ENCODE measurements at places on chromosomes 16 and 17.
A peak's percentile ranks its signal among the peaks of the same experiment; 100 is the strongest.

GRCh38 chr16:79195938-79196337 lies 404.6 kb downstream of the MAF start:
- no peak for DNase-seq

DNA sequence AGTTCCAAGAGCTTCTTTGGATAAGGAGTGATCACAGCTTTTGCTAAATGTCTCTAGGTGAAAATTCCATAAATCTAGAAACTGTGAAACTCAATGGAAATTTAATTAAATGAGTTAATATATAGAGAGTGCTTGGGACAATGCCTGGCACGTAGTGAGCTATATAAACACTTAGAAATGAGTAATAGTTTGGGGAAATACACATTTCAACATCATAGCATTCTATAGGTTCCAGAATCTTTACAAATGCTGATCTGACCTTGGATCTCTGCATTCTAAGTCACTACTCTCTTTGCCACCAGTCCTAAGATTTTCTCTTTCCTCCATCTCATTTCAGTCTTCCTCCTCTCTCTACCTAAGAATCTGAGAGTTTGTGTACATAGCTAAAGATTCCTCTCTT lies 175.6 kb downstream of the SOX9 start:
- no peak for DNase-seq

DNA sequence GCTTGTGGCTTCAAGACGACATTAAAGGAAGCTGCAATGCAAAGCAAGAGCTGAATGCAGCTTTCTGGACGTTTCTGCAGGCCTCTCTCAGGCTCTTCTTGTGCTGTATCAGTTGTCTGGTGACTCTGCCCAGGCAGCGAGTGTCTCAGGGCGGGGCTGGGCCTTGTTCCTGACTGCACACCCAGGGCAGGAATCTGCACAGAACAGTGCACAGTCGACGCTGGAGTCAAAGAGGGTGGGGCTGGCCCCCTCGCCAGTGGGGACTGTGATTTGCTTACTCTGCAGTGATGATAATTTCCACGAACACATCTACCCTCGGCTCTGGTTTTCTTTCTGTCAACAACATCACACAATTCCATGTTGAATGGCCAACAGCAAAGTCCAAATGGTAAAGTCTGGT lies 60.7 kb downstream of the IRF8 start:
- DNase-seq, result no peak

- peak; percentile 60 for DNase-seq
These were observed 157.4 kb upstream of the CHMP6 start for GRCh38 chr17:80833952-80834892.

- no peak for DNase-seq
These were observed 26.6 kb downstream of the STH start for GRCh38 chr17:46025510-46026165.

DNA sequence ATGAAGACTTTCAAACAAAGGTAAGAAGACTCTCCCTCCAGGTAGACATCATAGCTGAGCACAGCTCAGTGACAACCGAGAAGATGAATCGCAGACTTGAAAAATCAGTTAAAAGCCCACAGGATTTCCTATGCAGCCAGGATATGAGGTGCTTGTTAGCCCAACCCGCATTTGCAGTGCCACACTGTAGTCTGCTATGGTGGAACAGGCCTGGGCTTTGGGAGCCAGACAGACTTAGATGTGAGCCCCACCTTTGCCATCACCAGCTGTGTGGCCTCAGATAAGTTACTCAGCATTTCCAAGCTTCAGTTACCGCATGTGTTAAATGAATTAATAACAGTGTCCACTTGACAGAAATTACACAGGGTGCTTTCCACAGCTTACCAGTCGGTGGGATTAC lies 204.4 kb upstream of the HS3ST3A1 start:
- DNase-seq, result no peak

- DNase-seq, result no peak
These were observed 67.6 kb downstream of the KPNA2 start for GRCh38 chr17:68103148-68103547.

GRCh38 chr17:5638596-5638995 lies 54.3 kb upstream of the NLRP1 start:
- DNase-seq, result no peak

DNA sequence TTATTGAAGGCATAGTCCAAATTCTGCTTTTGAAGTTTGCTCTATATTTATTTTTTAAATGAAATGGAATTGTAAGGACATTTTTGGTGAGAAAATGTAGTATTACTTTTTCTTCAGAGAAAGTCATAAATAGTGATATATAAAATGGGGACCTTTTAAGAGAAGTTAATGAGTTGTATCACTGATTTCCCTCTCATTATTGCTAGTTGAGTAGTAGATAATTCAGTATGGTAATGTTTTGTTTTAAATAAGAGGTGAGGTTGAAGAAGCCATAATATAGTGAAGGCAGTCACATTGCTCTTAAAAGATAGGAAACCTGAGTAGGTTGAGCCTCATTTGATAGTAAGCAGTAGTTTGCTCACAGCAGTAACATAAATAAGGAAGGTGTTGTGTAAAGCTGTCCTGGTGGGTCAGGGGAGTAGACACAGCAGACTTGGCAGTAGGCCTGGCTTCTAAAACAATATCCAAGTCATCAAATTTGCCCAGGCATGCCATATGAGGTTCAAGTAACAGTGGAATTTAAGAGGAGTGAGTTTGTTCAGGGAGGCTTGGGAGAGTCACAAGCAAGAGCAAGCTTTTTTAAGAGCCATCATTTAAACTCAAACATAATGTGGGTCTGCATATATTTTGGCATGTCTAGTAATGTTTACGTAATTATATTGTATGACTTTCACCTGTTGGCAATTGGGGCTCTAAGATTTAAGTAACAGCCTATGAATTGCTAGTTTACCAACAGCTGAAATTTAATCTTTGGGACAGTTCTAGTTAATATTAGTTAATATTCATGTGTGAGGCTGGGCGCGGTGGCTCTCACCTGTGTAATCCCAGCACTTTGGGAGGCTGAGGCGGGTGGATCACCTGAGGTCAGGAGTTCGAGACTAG lies 6.5 kb downstream of the NFATC3 start:
- DNase-seq, result no peak

GRCh38 chr16:50522324-50522723 lies 25.9 kb upstream of the NKD1 start:
- no peak for DNase-seq

GRCh38 chr17:72631568-72631948 lies 460.9 kb downstream of the SLC39A11 start:
- DNase-seq, result no peak

DNA sequence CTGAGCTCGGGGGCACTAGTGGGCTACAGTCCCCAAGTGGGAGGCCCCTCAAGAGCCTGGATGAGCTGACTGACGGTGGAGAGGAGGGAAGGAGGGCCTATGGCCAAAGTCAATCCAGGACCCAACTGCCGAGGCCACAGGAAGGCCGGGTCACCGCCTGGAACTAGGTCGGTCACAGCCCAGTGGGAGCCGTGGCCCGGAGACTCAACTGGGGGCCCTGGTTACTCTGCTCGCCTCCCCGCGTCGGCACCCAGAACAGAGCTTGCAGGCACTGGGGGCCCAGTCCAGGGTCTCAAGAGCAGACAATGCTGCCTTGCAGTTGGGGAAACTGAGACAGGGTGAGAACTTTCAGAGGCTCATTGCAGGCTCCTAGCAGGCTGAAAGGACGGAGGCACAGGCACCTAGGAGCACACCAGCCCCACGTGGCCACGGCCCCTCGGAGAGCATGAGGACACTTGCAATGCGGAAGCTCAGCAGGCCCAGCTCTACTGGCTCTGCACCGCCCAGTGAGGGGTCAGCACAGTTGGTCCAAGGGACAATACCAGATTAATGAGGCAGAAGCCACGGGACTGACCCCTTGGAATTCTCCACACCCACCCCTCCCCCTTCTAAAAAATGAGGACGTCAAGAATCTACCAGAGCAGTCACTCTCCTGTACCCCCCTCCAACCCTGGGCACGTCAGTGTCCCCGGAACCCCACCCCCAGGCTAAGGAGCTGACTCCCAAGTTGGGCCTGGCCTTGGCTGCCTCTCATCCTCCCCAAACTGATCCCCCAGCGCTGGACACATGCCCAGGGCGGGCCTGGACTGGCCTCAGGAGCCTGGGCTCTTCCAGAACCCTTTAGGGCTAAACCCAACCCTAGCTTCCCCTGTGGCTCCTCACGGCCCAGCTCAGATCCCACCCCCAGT lies 2.2 kb downstream of the HS3ST6 start:
- DNase-seq, result no peak

DNA sequence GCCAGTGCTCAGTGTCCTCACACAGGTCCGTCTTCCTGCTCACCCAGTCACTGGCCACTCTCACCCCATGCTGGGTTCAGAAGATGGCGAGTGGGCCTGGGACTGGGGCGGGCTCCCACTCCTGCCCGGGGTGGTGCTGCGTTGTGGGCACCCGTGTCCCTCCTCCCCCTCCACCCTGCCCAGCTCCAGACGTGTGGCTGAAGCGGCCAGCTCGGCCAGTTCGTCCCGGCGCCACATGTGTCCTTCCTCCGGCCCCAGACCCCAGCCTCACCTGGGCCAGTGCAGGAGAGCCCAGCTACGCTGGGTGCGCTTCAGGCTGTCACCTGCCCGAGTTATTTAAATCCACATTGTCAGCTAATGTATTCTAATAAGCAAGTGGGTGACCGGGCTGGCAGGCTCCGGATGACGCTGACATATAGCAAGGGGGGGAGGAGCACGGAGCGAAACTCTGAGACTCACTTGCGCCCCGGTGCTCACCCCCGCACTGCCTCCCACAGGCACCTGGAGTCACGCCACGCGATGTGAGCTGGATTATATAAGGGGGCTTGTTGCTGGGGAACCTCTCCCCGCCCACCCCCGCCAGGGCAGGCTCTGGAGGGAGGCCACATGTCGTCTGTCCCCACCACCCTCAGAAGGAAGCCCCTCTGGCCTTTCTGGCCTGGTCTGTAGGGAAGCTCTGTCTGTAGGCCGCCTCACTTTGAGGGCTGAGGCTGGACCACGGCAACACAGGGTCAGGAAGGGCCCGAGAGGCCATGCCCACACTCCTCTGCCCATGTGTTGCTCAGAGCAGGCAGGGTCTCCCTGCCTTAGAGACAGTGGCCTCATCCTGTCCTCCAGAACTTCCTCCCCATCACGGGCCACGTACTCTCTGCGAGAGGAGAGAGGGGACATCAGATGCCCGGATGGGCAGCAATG lies 7.1 kb upstream of the BAIAP2 start:
- no peak for DNase-seq

GRCh38 chr16:54210452-54211125 lies 76.0 kb downstream of the IRX3 start:
- DNase-seq, result no peak

GRCh38 chr17:41777574-41778188 lies 8.8 kb downstream of the JUP start:
- no peak for DNase-seq

- DNase-seq, result no peak
These were observed 4.3 kb downstream of the UBE2Z start for GRCh38 chr17:48912476-48912875.

Data from fibroblast of skin of left quadriceps (primary cell).